Hematopoietic multipotent progenitor cell treated with erythropoietin and hydrocortisone succinate and interleukin-3 and kit ligand, for 4 days (in vitro differentiated cells): ENCODE measurements at places on chromosomes 1 and 21.

DNA sequence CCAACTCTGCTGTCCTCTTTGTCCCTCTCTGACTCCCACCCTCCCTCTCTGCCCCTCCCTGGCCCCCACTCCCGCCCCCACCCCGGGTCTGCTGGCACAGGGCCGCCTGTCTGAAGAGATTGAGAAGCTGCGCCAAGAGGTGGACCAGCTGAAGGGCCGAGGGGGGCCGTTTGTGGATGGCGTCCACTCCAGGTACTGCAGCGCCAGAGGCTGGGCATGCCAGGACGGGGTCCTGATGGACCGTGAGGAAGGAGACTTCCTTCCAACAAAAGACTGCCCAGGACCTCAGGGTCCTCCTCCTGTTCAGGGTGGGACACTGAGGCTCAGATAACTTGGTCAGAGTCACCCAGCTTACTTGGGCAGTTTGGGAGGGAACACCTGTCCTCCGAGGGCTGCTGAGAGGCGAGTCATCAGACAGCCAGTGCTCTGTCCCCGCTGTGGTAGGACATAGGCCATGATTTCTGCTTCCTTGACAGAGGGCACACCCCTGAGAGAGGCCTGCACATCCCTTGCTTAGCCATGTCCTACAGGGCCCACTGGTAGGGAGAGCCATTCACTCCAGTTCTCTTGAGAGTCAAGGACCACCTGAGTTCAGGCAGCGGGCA is 23.4 kb downstream of the PPFIA4 start:
- DNase-seq = no peak

DNA sequence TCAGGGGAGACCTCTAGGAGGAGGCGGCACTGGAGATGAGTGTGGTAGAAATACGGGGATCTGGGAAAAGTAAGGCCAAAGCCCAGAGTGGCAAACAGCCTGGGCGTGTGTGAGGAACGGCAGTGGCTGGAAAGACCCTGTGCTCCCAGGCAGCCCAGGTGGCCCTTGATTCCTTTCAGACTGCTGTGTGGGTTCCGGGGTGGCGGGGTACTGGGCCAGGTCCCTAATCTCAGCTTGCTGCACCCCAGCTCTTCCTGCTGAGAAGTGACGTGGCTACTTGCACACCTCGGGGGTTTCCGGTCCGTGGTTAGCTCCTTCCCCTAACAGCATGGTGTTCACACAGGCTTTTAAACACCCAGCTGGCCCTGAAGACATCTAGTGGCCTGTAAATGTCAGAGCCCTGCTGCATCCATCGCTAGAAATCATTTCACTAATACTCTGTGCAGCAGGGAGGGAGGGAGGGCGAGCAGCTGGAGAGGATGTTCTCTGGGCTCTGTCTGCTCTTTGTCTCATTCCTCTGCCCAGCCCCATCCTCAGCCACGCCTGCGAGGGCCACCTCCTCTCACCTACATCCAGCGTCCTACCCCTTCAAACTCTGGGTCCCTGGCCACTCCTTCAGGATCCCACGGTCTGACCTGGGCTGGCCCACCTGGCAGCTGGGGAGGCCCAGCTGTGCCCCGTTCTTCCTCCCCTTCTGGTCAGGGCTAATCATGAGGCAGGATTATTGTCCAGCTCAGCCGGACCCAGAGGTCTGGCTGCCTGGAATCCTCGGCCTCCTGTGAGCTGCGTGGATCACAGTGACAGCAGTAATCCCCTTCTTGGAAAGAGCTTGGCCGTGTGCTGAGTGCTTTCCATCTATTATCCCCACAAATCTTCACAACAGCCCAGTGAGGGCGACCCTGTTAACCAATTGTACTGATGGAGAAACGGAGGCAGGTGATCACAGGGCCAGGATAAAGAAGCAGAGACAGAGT is 7.2 kb downstream of the ZDHHC18 start:
- DNase-seq = peak; percentile 90

GRCh38 chr1:147246910-147247655 is 4.6 kb downstream of the CHD1L start:
- DNase-seq = peak; percentile 57

- no peak for DNase-seq
Measured at GRCh38 chr21:29295066-29295650, 3.6 kb upstream of the BACH1 start.

DNA sequence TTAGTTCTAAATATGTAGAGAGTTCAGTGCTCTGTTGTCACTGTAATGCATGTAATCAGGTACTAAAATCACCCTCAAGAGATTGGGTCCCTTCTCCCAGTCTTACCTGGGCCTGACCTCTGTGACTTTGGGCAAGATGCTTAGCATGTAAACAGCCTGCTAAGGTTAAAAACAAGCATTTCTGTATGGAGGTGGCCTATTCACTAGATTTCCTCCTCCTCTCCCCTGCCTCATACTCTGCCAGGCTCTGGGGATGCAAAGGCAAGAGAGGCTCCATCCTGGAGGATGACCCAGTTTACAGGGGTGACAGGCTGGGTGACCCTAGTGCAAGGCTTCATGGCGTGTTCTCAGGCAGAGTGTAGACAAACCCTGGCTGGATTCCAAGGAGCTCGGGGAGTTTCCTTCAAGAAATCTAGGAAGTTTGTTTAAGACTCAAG is 28.8 kb downstream of the VANGL2 start:
- no peak for DNase-seq

GRCh38 chr21:44286716-44287632 is 1.3 kb downstream of the AIRE start:
- DNase-seq = no peak

DNA sequence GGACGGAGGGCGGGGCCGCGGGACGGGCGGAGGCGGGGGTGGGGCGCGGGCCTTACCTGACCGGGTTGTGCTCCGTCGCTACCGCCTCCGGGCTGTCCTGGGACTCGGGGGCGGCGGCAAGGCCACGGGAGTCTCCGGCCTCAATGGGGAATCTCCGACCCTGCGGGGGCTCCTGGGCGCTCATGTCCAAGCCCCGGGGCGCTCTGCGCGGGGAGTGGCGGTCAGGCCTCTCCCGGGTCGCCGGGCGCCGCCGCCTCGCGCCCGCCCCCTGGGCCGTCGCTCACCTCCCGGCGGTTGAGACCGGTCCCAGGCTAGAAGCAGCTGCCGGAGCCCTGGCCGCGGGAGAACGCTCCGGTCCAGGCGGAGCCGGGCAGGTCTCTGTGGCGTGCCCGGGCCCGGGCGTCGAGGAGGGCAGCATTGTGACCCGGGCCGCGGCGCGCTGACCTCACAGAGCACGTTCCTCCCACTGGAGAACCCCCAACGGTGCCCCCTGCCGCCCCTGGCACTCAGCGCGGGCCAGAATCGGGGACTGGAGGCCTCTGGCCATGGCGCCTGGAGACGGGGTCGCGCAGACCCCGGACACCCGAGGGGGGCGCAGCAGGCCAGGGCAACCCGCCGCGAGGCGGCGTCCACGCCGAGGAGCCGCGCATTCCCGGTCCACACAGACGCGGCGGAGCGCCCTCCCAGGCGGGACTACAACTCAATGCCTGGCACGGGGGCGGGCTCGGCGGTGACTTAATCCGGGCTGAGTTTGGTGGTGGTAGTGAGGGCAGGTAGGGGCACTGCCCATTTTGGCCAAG is 411 bp downstream of the FAM229A start:
- peak; percentile 57 for DNase-seq

DNA sequence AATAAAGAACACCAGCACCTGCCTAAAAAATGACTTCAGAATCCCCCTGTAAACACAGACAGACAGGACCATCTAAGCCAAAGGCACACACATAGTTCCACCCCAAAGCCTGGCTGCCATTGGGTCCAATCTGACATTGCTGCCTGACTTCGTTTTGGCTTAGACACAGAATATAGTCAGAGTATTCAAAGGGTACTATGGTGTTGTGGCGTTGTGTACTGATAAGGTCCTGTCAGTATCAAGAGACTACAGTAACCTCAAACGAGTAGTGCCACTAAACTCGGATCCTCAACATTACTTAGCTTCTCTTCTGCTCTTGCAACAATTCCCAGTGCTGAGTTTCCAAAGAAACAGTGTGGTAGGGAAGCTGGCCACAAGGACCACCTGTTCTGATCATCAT is 169.3 kb upstream of the NR5A2 start:
- DNase-seq = peak; percentile 79

DNA sequence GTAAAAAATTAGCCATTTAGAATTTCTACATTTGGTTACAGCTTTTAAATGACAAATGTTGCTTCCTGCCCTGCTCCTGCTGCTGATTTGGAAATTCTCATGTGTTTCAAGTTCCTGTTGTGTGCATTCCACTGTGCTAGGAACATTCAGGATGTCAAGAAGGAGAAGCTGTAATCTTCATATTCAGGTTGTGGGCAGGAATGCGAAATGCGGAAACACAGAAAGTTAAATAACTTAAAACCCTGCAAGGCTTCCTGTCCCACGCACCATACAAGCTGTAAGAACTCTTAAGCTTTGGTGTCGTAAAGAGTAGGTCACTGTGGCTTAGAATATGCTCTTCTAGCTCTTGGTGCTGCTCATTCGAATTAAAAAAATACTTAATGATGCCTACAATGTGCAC is 52.6 kb downstream of the S100B start:
- DNase-seq = peak; percentile 69

GRCh38 chr1:15110867-15111230 is 42.7 kb upstream of the TMEM51 start:
- DNase-seq = no peak

- no peak for DNase-seq
Measured at GRCh38 chr1:158181577-158181922, 855 bp downstream of the CD1D start.

- DNase-seq = no peak
Measured at GRCh38 chr1:102899935-102900334, 208.4 kb downstream of the COL11A1 start.

GRCh38 chr1:37303884-37304574 is 170.4 kb upstream of the ZC3H12A start:
- no peak for DNase-seq

GRCh38 chr1:198042168-198042567 is 114.6 kb upstream of the NEK7 start:
- DNase-seq = no peak

DNA sequence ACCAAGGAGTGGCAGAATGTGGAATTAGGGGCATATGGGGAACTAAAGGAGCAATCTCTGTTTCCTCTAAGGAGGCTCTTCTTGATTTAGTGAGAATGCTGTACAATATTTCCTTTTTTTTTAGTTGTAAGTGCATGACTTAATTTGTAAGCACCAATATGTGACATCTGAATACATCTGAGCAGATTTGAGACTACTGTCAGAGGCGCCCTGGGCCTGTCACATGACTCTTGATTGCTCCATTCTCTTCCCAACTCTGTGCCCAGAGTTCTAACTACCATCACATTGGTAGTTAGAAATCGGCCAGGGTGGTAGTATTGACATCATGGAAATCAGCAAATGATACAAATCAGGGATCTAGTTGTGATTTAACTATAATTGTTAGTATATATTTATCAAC is 110.1 kb upstream of the LMO4 start:
- DNase-seq = no peak

- DNase-seq = no peak
Measured at GRCh38 chr1:3904006-3904842, 4.2 kb upstream of the C1orf174 start.

DNA sequence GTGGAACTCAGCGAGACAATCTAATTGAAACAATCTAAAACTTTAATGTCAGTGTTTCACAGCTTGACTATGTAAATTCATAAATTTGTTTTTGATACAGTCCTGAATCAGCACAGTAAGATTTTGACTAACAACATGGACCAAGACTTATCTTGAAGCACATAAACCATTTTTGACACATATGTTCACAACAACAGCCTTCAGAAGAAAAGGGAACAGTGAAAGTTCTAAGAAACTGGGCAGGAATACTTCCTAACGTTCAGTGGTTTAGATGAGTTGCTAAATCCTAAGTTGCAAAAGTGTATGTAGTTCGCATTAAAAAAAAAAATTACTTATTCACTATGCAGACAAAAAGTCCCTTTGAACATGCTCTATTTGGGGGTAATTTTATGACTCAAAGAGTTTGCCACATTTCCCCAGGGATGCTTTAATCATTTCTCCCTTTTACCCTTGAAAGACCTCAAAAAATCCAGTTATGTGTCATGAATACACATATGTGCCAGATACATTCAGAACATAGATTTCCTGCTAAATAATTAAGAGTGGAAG is 120.2 kb downstream of the MRPL39 start:
- peak; percentile 87 for DNase-seq

GRCh38 chr1:230858918-230859729 is 9.2 kb downstream of the C1orf198 start:
- DNase-seq = no peak

DNA sequence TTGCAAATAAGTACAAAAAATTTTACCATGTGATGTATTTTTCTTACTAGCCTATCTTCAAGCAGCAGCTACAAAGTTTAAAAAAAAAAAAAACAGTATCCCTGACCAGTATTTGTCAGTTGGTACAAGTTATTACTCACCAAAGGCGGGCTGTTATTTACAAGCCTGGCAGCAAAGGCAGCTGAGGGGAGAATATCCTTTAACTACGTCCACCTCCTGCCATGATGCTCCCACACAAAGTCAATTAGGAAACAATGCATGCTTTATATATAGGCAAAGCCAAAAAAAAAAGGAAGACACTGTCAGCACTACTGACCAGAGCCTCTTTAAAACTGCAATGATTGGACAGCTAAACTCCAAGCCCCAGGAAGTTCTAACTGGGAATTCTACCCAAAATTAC is 13.7 kb downstream of the PSMA5 start:
- DNase-seq = no peak

DNA sequence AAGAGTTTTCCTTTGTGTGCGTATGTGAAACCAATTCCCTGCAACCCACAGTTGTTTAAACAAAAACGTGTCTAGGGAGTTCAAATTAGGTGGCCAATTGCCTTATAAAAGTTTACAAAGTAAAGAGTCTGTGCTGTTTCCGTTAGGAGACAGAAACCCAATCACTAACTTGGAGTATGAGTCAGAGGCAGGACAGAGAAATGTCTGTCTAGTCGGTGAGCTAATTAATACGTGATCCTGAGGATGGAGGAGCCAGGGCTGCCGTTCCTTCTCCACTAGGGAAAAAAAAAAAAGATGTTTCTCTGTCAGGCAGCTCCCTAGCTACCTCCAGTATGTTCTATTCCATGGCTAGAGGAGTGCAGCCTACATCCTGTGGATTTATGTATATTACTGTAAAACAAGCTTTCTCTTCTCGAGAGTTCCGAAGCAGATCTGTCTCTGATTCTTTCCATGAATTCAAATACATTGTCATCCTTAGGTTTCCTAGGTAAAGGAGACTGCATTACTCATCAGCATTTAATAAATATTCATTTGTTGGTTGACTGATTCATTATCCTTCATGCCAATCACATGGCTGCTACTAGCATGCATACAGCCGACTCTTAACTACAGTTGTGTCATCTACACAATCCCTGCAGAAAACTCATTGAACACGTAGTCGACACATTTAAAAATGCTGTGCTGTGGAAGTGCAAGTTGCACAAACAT is 430.6 kb downstream of the KIF26B start:
- DNase-seq = no peak
